ENCODE measurements at places on chromosomes 6 and 20.

GRCh38 chr6:89298680-89299465, 16.2 kb downstream of the GABRR2 start:
- DNase-seq, result no peak

DNA sequence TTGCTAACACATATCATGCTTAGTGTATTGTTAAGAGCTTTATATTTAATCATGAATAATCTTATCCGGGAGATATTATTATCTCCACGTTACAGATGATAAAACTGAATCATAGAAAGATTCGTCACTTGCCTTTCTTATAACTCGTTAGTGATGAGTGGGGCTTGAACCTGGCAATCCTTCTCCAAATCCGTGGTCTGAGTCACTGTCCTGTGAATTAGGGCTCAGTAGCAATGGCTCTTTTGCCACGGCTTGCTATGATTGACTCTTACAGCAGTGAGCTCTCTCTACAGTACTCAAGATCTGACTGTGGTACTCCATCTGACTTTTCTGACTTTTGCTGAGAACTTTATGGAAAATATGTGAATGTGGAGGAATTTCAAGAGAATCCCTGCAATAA, 246.9 kb downstream of the PACRG start:
- DNase-seq, result no peak

GRCh38 chr20:39547546-39548408, 585.6 kb downstream of the DHX35 start:
- DNase-seq, result no peak

- no peak for DNase-seq
Observed at GRCh38 chr20:5528261-5528660, 211.5 kb upstream of the PROKR2 start.
